ENCODE measurements at places on chromosomes 2 and 18.
A peak's percentile ranks its signal among the peaks of the same experiment; 100 is the strongest.

DNA sequence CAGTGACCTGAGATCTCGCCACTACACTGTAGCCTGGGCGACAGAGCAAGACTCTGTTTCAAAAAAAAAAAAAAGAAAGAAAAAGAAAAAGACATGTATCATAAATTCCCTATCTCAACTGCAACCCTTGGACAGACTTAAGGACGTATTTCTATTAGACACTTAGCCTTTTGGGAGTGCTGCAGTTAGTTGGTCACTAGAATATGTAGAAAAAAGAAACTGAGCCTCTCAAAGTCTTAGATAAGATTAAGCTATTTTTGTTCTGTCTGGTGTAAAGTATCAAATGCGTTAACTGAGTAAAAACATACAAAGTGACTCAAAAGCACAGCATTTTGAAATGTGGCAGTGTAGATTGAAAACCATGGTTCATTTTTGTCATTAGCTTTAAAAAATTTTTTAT is 7.3 kb downstream of the NBEAL1 start:
- no peak for DNase-seq

DNA sequence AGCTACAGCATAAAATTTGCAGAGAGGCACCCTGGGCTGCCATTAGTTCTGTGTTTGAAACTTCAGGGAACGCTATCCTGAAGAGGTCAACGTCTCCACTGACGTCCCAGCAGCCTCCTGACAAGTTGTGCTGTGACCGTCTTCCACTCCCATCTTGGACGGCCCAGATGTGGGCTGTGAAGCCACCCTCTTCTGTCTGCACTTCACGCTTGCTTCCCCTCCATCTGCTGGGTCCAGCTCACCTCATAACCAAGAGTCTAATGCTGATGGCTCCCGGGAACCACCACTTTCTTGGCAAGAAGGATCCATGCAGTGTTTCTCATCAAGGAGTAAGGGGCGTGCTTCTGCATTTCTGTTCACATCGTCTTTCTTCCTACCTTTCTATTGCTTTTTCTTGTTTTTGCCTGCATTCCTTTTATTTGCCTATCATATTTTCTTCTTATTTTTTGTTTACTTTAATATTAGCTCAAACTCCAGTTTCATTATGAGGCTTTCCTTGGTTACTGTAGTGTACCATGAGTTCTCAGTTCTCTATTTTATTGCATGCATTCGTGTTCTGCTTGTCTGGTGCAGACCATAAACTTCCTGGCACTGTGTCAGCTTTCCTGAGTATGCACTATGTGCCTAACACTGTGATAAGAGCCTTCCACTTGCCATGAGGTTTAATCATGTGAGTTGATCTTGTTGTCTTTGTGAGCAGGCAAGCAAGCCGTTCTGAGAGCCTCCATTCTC is 631.8 kb upstream of the RAB6C start:
- DNase-seq = no peak

- no peak for DNase-seq
Measured at GRCh38 chr18:23645568-23646175, 17.0 kb downstream of the ANKRD29 start.

DNA sequence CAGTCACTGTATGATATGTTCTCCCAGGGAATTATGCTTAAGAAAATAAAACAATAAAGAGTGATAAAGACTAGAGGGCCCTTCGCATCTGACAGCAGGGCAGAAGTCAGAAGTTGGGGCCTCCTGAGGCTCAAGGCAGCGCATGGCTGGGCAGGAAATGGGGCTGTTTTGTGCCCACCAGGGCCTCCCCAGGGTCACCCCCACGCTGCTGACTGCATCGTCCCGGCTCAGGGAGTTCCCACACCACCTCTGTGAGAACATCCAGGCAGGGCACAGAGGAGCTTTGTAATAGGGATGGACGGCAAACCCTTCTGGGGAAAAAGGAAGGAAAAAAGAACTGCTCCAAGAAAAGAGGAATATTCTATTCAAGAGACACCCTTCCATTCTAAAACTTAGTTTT is 41.2 kb downstream of the PAX3 start:
- no peak for DNase-seq

GRCh38 chr2:105090091-105090490 is 52.2 kb downstream of the MRPS9 start:
- no peak for DNase-seq

GRCh38 chr2:72143441-72144273 is 4.0 kb downstream of the CYP26B1 start:
- DNase-seq = peak; percentile 13

GRCh38 chr2:237715459-237715947 is 83.1 kb upstream of the RBM44 start:
- DNase-seq = no peak

GRCh38 chr2:62116983-62117382 is 78.9 kb upstream of the B3GNT2 start:
- DNase-seq = no peak

DNA sequence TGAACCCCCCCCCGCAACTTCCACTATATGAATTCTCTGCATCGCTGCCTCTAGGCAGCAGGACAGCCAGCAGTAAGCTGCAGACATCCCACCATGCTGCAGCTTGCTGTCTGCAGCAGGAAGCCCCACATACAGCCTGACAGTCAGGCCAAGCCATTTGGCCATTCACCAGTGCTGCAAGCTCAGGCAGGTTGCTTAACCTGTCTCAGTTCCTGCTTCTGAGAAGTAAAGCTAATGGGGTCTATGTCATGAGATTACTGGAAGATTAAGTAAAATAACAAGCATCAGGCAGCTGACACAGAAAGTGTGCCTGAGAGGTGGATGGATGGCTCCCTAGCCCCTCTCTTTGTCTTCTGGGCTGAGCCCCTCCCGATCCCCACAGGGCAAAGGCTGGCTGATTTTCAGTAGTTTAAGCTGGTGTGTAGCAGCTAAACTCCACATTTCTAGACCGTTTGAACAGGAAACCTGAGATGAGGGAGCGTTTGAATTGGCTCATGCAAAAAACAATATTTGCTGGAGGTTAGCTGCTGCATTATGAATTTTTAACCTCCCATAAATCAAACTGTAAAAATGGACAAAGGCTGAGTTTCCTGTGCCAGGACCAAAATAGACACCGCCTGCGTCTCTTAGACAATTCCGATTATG is 193.8 kb upstream of the ARL4C start:
- DNase-seq = no peak

DNA sequence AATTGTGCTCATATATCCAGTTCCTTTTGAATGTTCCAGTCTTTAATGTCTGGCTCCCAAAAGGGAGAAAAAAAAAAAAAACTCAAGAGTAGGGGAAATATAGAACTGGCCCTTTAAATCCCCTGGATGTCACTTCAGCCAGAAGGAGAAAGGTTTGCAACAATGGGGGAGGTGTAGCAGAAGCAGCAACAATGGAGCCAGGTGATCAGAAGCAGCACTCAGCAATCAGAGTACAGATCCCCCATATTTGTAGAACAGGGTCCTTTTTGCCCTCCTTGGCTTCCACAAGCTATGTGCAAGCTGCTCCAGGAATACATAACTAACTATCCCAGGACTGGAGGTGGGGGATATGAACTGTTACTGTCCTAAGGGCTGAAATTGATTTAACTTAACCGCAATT is 25.8 kb upstream of the ZNF397 start:
- DNase-seq = no peak

- DNase-seq = peak; percentile 16
Measured at GRCh38 chr2:240623531-240624010, 1.7 kb upstream of the GPR35 start.

GRCh38 chr2:144414324-144414845 is 105.5 kb downstream of the ZEB2 start:
- no peak for DNase-seq

- no peak for DNase-seq
Measured at GRCh38 chr2:42430188-42430587, 63.6 kb downstream of the KCNG3 start.

- no peak for DNase-seq
Measured at GRCh38 chr18:8439055-8439454, 170.2 kb upstream of the RAB12 start.

DNA sequence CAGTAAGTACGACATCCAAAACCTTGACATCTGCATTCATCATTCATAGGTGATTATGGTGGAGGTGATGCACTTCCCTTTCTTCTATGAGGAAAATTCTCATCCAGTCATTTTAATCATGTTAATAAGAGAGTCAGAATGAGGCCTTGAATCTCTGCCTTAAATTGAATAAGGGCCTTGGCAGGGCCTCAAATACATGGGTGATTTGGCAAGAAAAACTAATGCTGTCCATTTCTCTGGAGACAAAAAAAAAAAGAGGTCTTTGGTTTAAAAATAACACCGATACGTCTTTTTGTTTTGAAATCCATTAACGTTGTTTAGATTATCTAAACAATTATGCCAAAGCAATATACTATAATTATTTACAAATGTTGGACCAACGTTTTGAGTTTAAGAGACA is 8.1 kb downstream of the COLEC12 start:
- DNase-seq = no peak

- no peak for DNase-seq
Measured at GRCh38 chr2:119206201-119206600, 17.4 kb upstream of the STEAP3 start.

- no peak for DNase-seq
Measured at GRCh38 chr2:36701391-36701795, 4.9 kb downstream of the VIT start.

DNA sequence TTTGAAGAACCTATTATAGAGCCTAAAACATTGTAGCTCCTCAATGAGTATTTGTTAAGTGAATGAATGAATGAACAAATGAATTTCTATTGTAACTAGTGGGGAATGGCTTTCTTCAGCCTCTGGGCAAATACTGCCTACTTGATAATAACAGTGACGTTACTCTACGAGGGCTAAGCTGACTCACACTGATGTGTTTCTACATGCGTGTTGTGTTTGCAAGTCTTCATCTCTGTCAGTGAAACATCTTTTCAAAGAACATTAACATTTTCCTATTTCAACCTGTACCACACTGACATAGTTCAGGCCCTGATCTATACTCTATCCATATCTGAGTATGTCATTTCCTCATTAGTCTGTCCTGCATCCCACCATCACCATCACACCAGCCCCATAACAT is 319.9 kb upstream of the ACVR2A start:
- no peak for DNase-seq

DNA sequence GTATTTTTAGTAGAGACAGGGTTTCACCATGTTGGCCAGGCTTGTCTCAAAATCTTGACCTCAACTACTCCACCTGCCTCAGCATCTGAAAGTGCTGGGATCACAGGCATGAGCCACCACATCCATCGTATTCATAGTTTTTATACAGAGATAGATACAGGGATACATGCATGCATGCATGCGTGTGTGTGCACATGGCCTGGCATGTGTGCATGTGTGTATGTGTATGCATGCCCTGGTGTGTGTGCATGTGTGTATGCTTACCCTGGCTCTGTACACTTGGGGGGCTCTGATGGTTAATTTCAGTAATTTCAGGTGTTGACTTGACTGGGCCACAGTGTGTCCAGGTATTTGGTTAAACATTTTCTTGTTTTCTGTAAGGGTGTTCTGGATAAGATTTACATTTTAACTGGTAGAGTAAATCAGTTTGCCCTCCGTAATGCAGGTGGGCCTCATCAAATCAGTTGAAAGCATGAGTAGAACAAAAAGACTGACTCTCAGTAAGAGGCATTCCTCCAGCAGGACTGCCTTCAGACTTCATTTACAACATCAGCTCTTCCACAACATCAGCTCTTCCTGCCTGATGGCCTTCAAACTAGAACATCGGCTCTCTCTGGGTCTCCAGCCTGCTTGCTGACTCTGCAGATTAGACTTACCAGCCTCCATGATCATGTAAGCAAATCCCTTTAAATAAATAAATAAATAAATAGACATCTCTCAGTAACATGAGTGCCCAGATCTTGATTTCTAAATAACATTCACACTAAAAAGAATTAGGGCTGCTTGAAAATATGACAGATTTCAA is 30.8 kb downstream of the SESTD1 start:
- DNase-seq = no peak

GRCh38 chr2:127437056-127437455 is 18.8 kb downstream of the PROC start:
- DNase-seq = no peak

- no peak for DNase-seq
Measured at GRCh38 chr2:188893972-188894371, 80.2 kb upstream of the COL3A1 start.

DNA sequence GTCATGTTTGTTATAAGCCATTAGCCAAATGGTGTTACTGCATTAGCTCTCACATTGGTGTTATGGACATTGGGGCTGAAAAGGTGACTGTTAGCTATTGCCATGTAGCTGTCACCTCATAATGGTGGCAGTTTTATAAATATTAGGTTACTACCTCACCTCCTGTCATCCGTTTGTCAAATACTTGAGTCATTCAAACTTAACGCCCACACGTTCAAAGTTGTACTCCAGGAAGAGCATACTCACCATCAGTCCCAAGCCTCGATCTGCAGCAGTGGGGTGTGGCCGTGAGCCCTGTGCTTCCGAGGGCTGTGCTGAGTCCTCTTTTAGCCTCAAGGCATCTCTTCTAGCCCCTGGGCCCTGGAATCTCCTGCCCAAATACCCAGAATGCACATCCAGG is 87.3 kb downstream of the PDK1 start:
- DNase-seq = no peak

GRCh38 chr2:201500534-201500933 is 49.0 kb downstream of the STRADB start:
- DNase-seq = no peak

DNA sequence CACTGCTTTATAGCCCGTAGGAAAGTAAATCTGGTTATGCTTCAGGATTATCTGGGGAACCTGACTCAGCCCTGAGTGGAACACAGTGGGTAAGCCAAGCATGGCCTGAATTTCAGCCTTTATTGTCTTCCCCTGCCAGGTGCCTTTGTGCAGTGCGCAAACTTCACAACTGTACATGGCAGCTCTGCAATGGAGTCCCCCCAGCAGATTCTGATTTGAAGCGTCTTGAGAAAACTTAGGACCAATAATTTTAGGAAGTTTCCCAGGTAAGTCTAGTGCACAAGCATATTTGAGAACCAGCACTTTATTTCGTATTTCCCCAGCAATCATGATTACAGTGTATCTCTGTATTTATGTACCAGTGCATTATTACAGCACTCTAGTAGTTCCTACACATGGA is 112.1 kb upstream of the ARL4C start:
- DNase-seq = no peak

GRCh38 chr2:148730085-148730484 is 85.5 kb downstream of the EPC2 start:
- no peak for DNase-seq

GRCh38 chr2:237149425-237149824 is 63.7 kb downstream of the COPS8 start:
- no peak for DNase-seq

DNA sequence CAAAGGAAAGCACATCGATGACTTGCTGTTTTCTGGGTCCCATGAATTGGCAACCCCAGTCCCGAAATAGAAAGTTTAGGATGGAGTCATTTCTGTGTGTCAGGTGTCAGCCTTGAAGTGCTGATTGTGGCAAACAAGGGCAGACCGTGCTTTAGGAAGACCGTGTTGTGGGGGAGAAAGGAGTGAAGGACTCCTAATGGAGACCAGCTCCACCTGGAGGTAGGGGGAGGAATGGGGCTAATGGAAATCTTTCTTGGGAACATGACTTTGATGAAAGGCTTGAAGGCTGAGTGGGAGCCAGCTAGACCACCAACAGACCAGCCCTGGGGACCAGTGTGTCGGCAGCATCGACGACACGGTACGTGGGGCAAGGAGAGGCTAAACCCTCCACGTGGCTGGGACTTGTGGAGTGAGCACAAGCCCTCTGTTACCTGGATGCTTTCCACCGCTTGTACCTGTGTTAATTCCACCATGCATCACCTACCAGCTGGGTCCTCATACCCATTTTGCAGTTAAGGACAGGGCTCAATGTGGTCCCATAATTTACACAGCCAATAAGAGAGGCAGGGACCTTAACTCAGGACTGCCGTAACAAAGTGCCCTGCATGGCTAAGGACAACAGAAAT is 104.2 kb downstream of the SH3BP4 start:
- DNase-seq = no peak

- DNase-seq = no peak
Measured at GRCh38 chr2:182744490-182744889, 28.4 kb downstream of the DNAJC10 start.

Data from activated CD8-positive, alpha-beta memory T cell treated with anti-CD3 and anti-CD28 coated beads, Interleukin-2, amount 50 U/mL, for 4 hours (primary cell).